ENCODE measurements at places on chromosomes 12 and 14.

DNA sequence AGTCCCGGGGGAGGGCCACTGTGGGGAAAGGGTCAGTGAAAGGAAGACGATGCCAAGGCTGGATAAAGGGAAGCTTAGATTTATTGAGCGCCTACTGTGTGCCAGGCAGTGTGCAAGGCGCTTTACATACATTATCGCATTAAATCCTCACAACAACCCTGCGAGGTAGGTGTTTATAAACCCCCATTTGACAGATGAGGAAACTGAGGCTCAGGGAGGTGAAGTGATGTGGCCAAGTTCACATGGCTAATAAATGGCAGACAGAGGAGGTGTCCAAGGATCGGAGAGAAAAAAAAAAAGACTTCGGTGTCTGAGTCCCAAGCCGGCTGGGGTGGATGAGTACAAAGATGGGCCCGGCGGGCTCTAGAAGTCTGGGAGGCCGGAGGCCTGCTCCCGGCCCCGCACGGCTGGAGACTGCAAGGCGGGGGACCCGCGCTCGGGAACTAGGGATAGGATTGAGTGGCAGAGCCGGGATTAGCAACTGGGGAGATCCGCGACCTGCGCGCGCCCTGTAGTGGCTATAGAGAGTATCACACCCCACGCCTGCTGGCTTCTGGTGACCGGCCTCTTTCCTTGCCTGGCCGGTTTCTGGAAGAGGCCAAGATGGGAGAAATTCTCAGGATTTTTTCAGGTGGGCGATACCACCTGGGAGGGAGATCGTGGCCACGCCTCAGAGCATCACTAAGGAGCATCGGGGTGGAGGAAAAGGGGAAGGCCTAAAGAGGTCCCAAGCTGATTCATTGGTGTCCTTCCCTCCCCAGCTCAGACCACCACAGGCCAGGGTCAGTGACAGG lies 3.9 kb downstream of the DDN start:
- no peak for DNase-seq

GRCh38 chr14:79044894-79045624 lies 874.9 kb downstream of the NRXN3 start:
- DNase-seq, result no peak

GRCh38 chr14:104266631-104267575 lies 128.5 kb downstream of the KIF26A start:
- no peak for DNase-seq

GRCh38 chr14:64364907-64365306 lies 23.2 kb upstream of the MTHFD1 start:
- no peak for DNase-seq

- DNase-seq, result no peak
Observed at GRCh38 chr12:77630344-77630743, 200.3 kb upstream of the NAV3 start.

- DNase-seq, result no peak
Observed at GRCh38 chr12:12919666-12920435, 28.5 kb downstream of the GPRC5A start.

- DNase-seq, result peak; percentile 24
Observed at GRCh38 chr12:94603434-94604365, 46.7 kb downstream of the TMCC3 start.

GRCh38 chr12:13203034-13203922 lies 6.8 kb downstream of the EMP1 start:
- DNase-seq, result no peak

- DNase-seq, result no peak
Observed at GRCh38 chr12:132575661-132576060, 34.7 kb downstream of the LRCOL1 start.

DNA sequence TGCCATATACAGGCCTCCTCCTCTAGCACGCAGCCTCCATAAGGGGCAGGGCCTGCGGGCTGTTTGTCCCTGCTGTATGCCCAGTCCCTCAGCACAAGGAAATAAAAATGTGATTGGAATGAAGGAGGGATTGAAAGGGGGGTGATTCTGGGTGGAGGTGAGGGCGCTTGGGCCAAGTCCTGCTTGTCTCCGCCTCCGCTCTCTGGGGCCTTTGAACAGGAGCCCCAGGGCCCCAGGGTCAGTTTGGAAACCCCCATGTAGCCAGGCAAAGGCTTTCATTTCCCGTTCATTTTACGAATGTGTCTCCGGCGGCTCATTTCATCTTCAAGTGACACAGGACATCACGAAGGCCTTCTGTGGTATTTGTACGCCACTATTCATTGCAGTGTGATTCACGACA lies 4.5 kb upstream of the CACNA2D4 start:
- no peak for DNase-seq

DNA sequence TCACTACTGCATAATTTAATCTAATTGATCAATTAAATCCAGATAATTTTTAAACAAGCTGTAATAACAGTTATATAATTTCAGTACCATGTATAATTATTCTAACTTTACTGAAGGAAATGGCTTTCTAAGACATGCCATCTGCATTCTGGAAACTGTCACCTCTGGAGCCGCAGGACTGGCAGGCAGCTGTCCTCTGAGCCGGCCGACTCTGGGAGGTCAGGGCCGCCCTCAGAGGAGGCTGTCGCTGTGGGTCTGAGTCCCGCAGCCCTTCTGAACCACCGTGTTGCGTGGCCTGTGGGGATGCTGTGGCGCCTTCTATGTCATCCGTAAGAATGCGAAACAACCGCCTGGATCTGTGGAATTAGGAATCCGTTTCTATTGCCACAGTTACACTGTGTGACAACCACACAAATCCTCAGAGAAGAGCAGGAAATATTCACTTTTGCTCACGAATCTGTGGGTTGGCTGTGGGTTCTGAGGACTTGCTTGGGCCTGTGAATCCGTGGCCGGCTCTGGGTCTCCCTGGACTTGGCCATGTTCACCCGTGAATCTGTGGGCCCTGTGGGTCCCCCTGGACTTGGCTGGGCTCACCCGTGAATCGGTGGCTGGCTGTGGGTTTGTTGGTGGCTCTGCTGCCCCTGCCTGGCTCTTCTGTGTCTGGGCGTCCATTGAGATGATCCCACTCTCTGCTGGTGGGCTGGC lies 17.2 kb upstream of the GALNT9 start:
- DNase-seq, result no peak

DNA sequence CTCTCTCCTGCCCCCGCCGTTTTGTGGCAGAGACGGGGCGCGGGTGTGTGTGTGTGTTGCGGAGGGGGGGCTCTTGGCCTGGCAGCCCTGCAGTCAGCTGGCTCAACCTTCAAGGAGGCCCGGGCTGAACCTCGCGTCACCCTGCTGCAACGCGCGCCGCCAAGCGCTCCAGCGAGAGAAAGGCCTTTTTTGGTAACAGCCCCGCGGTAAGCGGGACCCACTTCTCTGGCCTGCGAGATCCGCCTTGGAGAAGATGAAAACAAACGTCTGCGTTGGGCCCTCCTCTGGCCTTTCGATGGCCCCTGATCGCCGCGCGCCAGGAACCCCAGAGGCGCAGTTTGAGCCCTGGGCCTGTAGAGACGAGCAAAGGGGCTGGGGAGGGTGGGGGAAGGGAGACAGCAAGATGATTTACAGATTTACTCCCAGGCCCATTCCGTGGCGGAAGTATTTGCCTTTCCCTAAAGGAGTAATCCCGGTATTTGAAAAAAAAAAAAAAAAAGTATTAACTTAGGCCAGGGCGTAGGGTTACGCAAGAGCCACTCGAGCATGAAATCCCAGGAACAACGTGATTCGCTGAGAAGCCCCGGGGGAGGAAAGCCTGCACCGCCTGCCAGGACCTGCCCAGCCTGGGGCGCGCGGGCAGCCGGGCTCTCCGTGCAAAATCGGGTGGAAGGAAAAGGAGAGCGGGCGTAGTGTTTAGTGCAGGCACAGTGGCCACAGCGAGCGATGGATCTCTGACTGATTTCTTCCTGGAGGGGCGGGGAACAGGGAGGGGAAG lies 4.5 kb upstream of the IRF2BPL start:
- peak; percentile 56 for DNase-seq

DNA sequence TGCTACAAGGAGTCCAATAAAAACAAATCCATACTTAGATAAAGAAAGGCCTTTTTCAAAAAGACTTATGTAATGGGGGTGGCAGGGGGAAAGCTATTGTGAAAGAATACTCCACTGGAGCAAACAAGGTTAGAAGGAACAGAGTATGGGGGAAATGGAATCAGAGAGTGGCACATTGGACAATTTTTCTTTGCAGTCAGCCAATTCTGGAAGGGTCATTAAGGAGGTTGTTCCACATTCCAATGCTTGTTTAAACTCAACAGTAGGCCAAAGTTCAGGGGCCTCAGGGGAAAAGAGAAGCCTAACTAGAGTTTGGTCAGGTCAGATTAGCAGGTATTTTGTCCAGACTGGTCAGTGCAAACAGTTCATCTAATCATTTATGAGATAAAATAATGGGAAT lies 105.2 kb upstream of the RESF1 start:
- DNase-seq, result no peak

- no peak for DNase-seq
Observed at GRCh38 chr14:33996462-33996861, 45.6 kb upstream of the EGLN3 start.

DNA sequence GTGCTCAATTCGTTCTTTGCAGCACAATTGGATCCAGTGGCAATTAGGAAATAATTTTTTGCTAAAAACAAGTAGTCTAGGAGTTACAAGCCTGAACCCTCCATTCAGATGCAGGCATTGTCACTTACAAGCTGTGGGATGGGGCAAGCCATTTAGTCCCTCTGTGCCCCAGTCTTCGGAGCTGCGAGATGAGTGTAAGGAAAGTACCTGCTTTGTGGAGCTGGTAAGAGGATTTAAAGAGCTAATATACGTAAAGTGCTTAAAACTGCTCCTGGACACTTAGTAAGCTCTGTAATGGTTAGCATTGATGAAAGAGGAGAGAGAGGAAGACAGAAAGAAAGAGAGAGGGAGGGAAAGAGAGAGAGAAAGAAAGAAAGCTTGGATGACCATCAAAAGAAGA lies 112.5 kb downstream of the LGMN start:
- DNase-seq, result no peak

GRCh38 chr12:4307593-4308333 lies 13.2 kb upstream of the TIGAR start:
- DNase-seq, result no peak

DNA sequence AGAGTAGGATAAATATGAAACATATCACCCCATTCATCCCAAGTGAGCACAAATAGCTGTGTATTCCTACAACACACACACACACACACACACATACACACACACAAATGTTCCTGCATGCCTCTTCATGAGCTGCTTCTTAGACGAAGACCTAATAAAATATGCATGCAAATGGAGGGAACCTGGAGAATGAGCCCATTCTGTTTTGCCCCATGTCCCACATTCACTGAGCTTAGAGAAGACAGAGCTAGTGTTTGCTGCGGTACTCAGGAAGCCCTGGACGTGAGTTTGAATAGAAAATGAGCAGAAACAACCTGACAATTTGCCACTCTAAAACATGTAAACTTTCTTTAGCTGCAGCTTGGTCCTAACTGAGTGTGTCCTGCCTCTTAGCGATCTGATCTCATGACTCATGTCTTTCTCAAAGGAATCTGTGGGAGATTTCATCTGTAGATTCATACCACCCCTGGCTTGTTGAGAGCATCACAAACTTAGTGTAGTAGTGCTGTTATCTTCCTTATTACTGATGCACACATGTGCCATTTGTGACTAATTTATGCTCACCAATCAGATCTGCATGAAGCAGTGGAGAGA lies 86.8 kb downstream of the ITPR2 start:
- no peak for DNase-seq

GRCh38 chr12:46490635-46491034 lies 118.1 kb upstream of the SLC38A2 start:
- DNase-seq, result no peak

DNA sequence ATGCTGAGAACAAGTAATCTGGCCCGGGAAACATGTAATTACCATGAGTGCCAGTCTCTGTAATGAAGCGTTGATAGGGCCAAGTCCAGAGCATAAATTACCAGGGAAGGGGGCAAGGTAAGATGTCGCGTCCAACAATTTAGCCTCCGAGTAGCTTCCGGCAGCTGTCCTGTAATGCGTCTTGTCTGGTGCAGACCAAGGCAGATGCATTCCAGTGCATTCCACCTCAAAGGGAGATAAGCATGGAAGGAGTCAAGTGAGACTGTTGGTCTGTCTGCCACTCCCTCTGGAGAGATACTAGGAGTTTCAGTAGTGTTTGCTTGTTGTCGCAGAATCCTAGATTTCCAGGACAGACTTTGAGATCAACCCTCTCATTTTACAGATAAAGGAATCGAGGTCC lies 218.3 kb downstream of the AACS start:
- no peak for DNase-seq

DNA sequence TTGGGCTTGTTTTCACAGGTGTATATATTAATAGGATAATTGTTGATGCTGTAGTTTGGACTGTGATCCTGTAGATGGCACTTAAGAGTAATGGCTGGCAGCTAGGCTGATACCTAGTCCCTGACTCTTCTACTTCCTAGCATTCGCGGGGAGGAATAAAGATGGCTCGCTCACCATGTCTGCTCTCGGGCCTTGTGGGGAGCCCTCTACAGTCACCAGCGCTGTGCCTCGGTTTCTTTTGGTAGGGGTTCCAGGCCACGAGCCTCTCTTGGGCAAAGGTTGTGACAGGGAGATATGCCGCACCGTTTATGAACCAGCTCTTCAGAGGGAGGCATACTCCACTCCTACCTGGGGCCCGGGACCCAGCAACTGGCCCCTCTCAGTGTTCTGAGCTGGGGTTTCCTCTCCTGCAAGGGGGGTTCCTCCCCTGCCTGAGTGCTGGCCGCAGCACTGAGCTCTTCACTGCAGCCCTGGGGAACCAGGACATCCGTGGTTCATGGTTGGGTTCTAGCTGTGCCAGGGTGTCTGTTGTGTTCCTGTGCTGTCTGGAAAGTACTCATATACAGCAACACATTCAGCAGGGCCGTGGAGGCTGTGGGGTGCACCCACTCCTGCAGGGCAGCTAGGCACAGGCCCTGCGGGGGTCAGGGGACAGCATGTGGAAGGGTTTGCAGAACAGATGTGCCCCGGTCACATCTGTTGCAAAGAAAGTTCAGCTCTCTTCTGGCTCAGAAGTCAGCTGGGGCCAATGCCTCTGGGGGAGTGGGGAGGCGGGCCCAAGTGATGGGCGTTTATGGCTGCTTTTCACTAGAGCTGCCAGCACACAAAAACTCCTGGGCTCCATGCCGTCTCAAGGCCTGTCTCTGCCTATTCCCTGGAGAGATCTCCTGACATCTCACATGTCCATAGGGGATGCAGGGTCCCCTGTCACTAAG lies 147.9 kb downstream of the PPFIA2 start:
- DNase-seq, result no peak

DNA sequence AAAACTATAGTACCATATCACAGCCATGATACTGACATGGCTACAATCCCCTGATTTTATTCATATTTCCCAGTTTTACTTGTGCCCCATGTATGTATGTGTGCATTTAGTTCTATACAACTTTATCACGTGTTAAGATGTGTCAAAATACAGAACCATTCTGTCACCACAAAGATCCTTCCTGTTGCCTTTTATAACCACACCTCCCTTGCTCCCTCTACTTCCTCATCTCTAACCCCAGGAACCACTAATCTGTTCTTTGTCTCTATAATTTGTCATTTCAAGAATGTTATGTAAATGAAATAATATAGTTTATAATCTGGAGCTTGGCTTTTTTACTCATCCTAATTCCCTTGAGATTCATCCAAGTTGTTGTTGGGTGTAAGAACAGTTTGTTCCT lies 358.4 kb downstream of the DPF3 start:
- no peak for DNase-seq

Data from stimulated activated CD8-positive, alpha-beta memory T cell treated with anti-CD3 and anti-CD28 coated beads, Interleukin-7, amount 100 ng/mL, for 24 hours (primary cell).